Fibroblast of skin of right quadriceps (primary cell): ENCODE measurements at places on chromosomes 16 and 17.

DNA sequence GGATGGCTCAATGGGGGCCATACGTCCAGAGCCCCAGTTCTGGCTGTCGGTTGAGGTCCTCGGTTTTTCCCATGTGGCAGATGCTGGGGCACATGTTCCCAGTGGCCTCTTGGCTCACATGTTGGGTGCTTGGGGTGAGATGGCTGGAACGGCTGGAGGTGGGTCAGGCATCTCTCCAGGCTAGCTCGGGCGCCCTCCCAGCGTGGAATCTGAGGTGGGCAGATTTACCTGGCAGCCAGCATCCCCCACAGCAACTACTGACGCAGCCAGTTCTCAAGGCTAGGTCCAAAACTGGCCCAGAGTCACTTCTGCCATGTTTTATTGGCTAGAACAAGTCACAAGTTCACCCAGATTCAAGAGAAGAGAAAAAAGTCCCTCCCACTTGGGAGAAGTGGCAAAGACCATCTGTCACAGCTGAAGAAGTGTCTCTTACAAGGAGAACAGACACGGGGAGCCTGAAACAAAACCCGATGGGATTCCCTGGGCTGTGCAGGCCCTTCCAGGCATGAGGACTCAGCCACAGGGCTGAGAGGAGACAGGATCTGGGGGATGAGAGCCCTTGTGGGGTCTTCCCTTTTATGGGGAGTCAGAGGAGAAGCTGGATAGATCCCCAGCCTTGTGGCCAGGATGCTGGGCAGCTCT is 15.2 kb downstream of the ACE start:
- DNase-seq = no peak

- DNase-seq = no peak
Measured at GRCh38 chr16:75229172-75230031, 10.6 kb downstream of the CTRB1 start.

GRCh38 chr17:82947051-82947991 is 107.5 kb upstream of the ZNF750 start:
- no peak for DNase-seq

GRCh38 chr17:75783069-75783783 is 1.4 kb upstream of the UNK start:
- DNase-seq = peak; percentile 70

DNA sequence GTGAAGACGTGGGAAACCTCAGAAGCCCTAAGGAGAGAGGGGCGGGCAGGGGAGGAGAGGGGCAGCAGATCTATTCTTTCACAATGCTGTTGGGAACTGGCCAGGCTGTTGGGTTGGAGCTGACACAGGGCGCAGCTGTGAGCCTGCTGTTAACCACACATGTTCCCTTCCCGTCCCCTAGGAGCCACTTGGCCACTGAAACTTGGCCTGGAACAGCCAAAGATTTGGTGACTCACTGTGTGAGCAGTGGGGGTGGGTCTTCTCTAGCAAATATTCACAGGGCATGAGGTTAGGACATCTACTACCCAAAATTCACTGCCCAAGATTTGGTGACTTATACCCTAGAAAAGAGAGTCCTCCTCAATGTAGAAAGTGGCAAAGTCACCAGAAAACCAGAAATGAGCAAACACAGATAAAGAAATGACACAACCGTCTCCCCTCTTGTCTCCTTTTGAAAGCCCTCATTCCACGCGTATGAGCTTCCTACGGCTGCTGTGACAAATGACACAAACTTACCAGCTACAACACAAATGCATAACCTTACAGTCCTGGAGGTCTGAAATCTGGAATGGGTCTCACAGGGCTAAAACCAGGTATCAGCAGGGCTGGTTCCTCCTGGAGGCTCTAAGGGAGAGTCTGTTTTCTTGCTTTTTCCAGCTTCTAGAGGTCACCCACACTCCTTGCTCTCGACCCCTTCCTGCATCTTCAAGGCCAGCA is 6.3 kb downstream of the TBC1D16 start:
- peak; percentile 84 for DNase-seq

DNA sequence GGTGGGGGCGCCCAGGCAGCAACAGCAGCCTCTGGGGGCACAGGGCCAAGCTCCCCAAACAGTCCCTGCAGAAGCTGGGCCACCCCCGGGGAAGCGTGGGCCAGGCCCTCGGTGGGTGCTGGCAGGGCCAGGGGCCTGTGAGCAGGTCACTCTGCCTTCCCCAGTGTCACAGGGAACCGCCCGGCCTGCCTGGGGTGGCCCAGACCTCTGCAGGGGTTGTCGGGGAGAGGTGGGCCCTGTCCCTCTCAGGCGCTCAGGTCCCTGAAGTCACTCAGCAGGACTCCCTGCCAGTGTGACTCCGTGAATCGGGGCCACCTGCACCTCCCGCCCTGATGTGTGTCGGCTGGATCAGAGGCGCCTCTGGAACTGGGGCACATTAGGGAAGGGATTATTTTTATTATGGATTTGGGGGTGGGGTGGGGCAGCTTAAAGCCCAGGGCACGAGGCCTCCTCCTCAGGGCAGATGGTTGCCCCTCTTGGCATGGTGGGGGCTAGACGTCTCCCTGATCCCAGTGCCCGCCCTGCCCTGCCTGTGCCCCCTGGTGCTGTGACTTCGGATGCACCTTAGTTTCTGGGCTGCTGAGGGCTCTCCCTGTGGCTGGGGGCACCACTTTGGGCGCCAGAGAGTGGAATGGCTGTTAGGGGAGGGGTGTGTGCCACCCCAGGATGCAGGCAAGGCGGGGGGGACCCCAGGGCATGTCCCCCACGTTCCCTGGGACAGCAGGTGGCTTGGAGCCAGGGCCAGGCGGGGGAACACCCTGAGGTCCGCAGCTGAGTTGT is 1.2 kb upstream of the GNG13 start:
- no peak for DNase-seq
